ENCODE measurements at places on chromosomes 5 and 9.

- no peak for DNase-seq
Observed at GRCh38 chr5:174338185-174339010, 292.9 kb downstream of the NSG2 start.

- no peak for DNase-seq
Observed at GRCh38 chr9:124047251-124047672, 35.7 kb downstream of the LHX2 start.

DNA sequence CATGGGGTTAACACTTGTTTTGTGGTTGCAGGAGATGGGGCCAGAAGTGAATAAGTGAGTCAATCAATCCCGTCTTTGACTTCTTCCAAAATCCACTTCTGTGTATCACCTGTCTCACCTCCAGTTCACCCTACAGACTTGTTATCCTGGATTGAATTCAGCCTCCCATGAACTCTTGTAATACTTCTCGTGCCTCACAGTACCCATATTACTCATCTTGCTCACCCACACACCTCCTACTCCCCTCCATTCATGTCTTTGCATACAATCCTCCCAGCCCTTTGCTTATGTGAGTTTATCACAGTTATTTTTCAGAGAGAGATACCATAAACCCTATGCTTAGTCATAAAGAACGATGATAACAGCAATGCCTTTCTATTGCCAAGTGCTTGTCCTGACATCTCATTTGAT is 52.9 kb upstream of the PAPPA start:
- DNase-seq = no peak

DNA sequence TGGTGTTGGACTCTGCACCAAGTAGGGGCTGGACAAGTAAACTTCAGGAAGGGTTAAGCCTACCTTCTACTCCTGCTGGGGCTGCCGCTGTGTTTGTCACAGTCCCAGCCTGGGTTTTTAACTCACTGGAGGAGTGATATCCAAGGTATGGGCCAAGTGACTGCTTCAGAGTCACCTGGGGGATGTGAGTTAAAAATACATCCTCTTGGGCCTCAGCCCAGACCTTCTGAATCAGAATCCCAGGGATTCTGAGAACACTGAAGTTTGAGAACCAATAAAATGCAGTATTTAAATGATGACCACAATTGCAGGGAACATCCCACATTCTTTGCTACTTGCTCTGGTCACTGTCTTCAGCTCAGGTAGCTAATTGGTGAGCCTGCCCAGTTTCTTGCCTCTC is 95.1 kb upstream of the DNAH5 start:
- DNase-seq = no peak

- DNase-seq = no peak
Observed at GRCh38 chr5:102762095-102762534, 7.0 kb downstream of the PAM start.

DNA sequence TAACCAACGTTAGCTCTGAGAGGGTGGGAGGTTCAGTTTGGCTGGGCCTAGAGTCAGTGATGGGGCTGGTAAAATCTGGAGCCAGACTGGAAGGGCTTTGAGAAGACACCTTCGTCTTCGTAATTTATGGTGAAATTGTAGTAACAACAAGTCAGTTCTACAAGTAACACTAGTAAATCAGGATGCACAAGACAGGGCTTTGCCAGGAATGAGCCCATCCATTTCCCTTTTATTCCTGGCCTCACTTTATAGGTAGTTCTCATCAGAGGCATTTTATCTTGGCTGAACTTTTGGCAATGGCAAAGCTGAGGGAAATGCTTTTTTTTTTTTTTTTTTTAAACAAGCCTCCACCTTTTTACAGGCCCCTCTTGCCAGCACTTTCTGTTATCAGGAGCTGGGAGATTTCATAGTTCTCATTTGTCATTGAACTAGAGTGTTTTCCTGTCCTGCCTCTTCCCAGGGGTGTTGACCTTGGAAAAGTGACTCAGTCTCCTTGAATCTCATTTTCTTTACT is 110.5 kb upstream of the KLF4 start:
- DNase-seq = no peak

GRCh38 chr9:13524245-13524644 is 244.8 kb upstream of the MPDZ start:
- DNase-seq = no peak

- DNase-seq = no peak
Observed at GRCh38 chr5:97118261-97119006, 24.0 kb downstream of the LIX1 start.

DNA sequence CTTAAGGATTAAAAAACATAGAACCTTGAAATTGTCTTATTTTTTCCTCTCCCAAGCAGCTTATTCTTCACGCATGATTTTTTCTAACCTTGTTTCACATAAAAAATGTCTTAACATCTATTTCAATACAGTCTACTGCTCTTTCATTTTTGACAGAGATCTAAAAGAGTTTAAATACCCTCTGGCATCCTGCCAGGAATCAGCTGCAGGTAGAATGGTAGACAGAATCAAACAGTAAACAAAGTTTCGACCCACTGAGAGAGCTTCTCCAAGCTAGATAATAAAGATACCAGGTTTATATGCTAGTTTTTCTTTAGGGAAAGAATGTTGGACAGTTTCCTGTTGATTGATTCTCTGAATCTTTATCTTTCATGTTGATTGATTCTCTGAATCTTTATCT is 555.8 kb upstream of the CDH9 start:
- no peak for DNase-seq

- no peak for DNase-seq
Observed at GRCh38 chr9:110748251-110748893, 79.8 kb downstream of the MUSK start.
